Left kidney (tissue), 8 donors: ENCODE measurements at places on chromosomes 7 and 10. TPM values are rescaled to one million over a fixed set of nuclear protein-coding genes. Genes with fewer than 3 reads are reported as not detected.

CTTNBP2 gene
- 39.3 TPM for polyA plus RNA-seq

GIMAP8 gene
- polyA plus RNA-seq = 8.0 TPM

AGR2 gene
- polyA plus RNA-seq = 60.8 TPM

TACC2 gene
- 47.5 TPM for polyA plus RNA-seq

TAS2R3 gene
- 1.2 TPM for polyA plus RNA-seq

HOXA5 gene
- 76.0 TPM for polyA plus RNA-seq

MKI67 gene
- 89.3 TPM for polyA plus RNA-seq

ADCYAP1R1 gene
- polyA plus RNA-seq = 0.75 TPM

LIPF gene
- 0.47 TPM for polyA plus RNA-seq

ASZ1 gene
- polyA plus RNA-seq = not detected

PODXL gene
- 786 TPM for polyA plus RNA-seq

IFIT1B gene
- polyA plus RNA-seq = 0.15 TPM

GIMAP2 gene
- 7.2 TPM for polyA plus RNA-seq

SH2D4B gene
- polyA plus RNA-seq = 0.15 TPM

PRLHR gene
- polyA plus RNA-seq = not detected

PON1 gene
- polyA plus RNA-seq = 0.33 TPM

STYXL1 gene
- polyA plus RNA-seq = 47.5 TPM

GIMAP6 gene
- polyA plus RNA-seq = 13.8 TPM

AMZ1 gene
- 0.63 TPM for polyA plus RNA-seq

DPY19L1 gene
- 37.3 TPM for polyA plus RNA-seq

HOXA3 gene
- 47.9 TPM for polyA plus RNA-seq

GNB2 gene
- 162 TPM for polyA plus RNA-seq

ZNF487 gene
- polyA plus RNA-seq = 13.7 TPM

TFEC gene
- 37.8 TPM for polyA plus RNA-seq

DDC gene
- polyA plus RNA-seq = 76.2 TPM

ELN gene
- polyA plus RNA-seq = 46.4 TPM

PLAC9 gene
- 14.6 TPM for polyA plus RNA-seq

KIAA1217 gene
- 114 TPM for polyA plus RNA-seq

TMEM139 gene
- polyA plus RNA-seq = 55.7 TPM

HOXA4 gene
- polyA plus RNA-seq = 28.6 TPM

ANXA8L1 gene
- polyA plus RNA-seq = not detected

CDK1 gene
- polyA plus RNA-seq = 103 TPM
